ENCODE measurements at places on chromosomes 7 and 10.

GRCh38 chr10:130282492-130283218, 146.5 kb downstream of the GLRX3 start:
- DNase-seq = no peak

- no peak for DNase-seq
Observed at GRCh38 chr7:132547821-132548220, 28.4 kb downstream of the PLXNA4 start.

DNA sequence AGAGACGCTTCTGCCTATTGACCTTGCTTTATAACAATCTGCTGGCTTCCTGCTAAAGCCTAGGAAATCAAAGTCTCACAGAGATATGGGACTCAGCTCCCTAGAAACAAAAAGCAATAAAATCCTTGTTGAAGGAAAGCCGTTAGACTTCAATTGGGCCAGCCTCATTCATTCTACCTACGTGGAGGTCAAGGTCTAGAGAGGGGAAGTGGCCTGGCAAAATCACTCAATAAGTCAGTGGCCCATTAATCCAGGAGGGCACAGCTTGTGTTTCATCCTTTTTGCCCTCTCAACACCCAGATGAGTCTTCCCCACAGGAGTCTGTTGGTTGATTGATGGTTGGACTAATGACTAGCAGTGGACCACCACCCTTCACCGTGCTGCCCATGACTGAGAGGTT, 40.5 kb upstream of the ACSL5 start:
- no peak for DNase-seq

DNA sequence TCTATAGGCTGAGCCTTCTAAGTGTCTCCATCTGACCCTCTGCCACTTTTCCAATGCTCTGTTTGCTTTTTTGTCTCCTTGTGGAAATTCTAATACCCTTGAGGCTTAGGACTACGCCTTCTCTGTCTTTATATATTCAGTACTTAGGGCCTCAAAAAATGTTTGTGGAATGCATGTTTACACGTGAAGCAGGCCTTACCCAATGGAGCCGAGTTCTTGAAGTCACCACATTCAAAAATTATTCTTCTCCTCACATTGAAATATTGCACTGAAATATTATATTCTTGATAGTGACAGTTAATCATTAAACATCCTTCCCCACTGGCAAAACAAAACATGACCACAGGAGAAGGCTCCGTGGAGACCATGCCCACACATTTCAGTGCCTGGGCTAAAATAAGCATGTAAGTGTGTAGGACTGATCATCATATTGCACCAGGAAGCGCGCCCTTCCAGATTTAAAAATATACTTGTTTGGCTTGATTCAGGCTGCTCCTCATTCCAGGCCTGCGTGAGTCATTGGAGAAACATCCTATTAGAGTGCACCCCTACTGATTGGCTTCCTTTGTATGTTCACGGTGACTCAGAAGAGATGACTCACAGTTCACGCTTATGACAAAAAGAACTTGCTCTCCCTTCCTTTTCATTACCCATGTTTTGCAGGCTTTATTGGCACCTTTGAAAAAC, 307.4 kb upstream of the AOAH start:
- DNase-seq = peak; percentile 70

GRCh38 chr7:154503962-154504550, 451.9 kb downstream of the DPP6 start:
- DNase-seq = no peak

- no peak for DNase-seq
Observed at GRCh38 chr10:130553826-130554225, 417.6 kb downstream of the GLRX3 start.

DNA sequence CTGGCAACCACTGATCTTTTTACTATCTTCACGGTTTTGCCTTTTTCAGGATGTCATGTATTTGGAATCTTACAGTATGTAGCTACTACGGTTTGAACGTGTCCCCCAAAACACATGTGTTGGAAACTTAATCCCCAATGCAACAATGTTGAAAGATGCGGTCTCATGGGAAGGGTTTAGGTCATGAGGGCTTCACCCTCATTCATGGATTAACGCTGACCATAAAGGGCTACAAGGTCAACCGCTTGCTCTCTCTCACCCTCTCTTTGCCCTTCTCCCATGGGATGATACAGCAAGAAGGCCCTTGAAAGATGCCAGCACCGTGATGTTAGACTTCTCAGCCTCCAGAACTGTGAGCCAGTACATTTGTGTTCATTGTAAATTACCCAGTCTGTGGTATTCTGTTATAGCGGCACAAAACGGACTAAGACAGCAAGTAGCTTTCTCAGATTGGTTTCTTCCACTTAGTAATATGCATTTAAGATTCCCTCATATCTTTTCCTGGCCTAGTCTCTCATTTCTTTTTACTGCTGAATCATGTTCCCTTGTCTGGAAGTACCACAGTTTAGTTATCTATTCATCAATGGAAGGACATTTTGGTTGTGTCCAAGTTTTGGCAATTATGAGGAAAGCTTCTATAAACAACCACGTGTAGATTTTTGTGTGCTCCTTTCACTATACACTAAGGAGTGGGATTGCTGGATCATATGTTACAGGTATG, 3.0 kb upstream of the CRYGN start:
- peak; percentile 3 for DNase-seq

- no peak for DNase-seq
Observed at GRCh38 chr7:16795624-16796023, 9.2 kb downstream of the AGR2 start.

DNA sequence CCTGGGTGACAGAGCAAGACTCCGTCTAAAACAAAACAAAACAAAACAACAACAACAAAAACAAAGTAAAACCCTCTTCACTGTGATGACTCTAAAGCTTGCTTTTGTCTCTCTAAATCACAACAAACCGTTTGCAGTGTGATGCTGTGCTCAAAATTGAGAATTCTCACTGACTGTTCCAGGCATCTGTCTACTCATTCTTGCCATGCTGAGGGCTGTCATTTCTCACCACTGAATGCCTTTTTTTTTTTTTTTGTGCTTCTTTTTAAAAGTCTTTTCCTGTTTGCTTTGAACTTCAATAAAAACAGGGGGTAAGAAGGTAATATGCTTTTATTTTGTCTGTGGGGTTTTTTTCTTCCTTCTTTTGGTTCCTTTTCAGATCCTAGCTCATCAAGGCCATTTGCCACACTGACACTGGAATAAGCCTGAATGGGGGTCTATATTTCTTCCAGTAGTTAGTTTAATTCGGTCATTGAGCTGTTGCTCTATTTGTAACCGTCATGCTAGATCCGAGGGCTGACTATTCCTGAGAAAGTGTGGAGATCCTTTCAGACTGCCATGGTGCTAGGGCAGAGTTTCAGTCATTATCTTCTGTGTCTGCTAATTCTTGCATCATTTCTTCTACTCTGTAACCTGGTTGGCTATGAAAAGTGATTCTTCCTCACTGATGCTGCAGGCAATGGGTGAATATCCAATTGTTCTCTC, 10.6 kb downstream of the FAS start:
- no peak for DNase-seq

- DNase-seq = no peak
Observed at GRCh38 chr7:12583176-12583575, 12.7 kb downstream of the SCIN start.

DNA sequence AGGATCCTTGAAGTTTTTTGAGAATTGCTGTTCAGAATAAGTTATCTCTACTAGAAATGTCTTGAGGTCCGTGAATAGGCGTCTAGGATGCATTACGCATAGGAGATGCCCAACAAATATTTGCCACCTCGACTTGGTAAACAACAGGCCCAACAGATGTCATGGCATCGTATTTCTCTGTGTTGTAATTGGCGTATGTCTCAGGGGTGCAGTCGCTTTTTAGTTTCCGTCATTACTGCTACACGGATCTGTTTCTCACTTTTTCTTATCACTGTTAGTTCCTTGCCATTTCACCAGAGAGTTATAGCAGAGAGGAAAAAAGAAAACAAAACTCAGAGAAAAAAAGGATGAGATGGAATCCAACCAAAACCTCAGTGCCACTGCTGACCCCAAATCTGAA, 73.0 kb upstream of the SFMBT2 start:
- no peak for DNase-seq

DNA sequence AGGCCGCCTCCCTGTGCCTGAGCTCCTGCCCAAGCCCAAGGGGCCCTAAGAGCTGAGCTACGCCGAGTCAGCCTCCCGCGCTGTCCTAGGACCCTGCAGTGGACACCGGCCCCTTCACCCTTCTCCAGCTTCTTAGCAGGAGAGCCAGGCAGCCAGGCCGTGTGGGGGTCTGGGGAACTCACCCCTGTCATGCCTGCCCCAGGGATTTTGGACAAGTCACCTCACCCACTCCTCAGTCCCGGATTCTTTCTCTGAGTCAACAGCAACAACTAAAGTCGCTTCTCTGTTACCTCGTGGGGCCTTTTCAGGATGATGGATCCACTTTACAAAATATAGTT, 79.3 kb downstream of the MKI67 start:
- DNase-seq = no peak

- DNase-seq = no peak
Observed at GRCh38 chr10:5018134-5018533, 14.5 kb upstream of the AKR1C2 start.

DNA sequence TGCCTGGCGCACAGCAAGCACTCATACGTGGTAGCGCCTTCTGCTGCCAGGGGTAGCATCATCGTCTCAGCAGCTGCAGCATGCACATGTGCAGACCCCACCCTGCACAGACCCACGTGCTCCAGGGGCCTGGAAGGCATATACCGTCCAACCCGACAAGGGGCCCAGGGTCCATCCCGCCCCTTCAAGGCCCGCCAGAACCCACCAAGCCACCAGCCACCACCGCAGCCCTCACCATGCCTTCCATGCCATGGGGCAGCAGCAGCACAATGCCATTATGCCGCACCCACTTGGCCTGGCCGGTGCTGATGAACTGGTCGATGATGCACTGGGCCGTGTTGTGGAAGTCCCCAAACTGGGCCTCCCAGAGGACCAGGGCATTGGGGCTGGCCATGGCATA, 22.7 kb downstream of the OGDHL start:
- no peak for DNase-seq
